Activated CD4-positive, alpha-beta T cell treated with anti-CD3 and anti-CD28 coated beads, Interleukin-2, amount 50 U/mL, for 16 hours (primary cell): ENCODE measurements at places on chromosomes 11 and 22.

DNA sequence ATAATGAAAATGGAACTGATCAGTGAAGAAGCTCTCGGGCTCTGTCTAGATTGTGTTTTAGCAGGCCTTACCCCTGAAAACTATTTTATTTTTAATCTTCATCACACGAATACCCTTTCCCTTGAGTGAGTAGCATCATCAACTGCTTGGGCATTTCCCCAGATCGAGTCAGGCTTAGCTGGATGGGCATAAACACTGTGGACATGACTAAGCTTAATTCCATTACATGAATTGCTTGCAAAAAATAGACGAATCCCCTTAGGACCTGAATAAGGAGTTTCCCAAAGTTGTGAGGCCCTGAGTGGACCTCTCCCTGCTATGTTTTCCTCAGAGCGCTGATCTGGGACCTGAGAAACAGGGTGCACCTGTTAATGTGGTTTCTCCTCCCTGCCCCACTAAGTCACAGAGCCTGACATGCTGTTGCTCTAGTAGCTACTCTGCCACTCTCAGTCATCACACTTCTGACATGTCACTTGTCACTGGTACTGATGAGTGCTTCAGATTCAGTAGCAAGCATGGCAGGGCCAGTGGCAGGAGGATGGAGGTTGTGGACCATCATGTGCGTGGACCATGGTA, 53.5 kb downstream of the ENDOD1 start:
- DNase-seq = no peak

GRCh38 chr11:83006877-83007330, 64.8 kb downstream of the RAB30 start:
- DNase-seq = peak; percentile 85

- DNase-seq = no peak
Observed at GRCh38 chr11:11263238-11264005, 89.6 kb downstream of the CSNK2A3 start.

DNA sequence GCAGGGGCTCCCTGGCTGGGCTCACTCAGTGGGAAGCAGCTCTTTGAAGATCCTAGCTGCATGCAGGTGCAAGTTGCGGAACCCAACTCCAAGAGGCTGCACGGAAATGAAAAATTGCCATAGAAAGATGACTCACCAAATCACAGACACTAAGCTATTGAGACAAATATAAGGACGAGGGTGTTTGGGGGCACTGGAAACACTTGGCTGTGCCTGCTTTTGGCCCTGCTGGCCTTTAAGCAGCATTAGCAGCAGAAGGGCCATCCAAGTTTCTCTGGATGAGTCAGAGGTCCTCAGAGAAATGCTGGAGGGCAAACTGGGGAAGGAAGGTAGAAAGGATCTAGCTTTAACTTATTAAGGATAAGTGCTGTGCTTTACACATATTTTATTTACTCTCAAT, 282.3 kb downstream of the KIRREL3 start:
- DNase-seq = no peak

GRCh38 chr22:36143066-36143815, 17.3 kb downstream of the APOL3 start:
- DNase-seq = no peak

- peak; percentile 30 for DNase-seq
Observed at GRCh38 chr11:111526501-111526900, 11.9 kb downstream of the HOATZ start.

- DNase-seq = no peak
Observed at GRCh38 chr11:27696961-27697360, 3.3 kb downstream of the BDNF start.
